NB4 (cell line): ENCODE measurements at places on chromosomes 1 and 21.

DNA sequence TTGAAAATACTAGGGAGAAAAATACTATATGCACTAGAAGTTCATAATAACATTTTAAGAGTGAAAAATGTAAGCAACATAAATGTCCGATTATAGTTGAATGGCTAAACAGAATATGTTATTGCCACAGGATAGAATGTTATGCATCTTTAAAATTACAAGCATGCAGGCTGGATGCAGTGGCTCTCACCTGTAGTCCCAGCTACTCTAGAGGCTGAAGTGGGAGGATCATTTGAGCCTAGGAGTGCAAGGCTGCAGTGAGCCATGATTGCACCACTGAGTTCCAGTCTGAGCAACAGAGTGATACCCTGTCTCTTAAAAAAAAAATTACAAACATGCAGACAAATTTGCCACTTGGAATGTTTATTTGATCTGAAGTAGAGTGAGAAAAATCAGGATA, 3.0 kb upstream of the BATF3 start:
- no peak for DNase-seq

GRCh38 chr1:220281159-220281574, 8.9 kb upstream of the RAB3GAP2 start:
- peak; percentile 39 for DNase-seq

GRCh38 chr1:94716965-94717364, 103.2 kb upstream of the SLC44A3 start:
- peak; percentile 71 for DNase-seq

GRCh38 chr1:28323720-28324119, 5.1 kb upstream of the MED18 start:
- no peak for DNase-seq

GRCh38 chr1:222109836-222110235, 367.9 kb upstream of the DUSP10 start:
- DNase-seq, result no peak

GRCh38 chr21:19343711-19344110, 940.1 kb upstream of the TMPRSS15 start:
- no peak for DNase-seq

- no peak for DNase-seq
These were observed 4.4 kb downstream of the APCS start for GRCh38 chr1:159591981-159592380.

- DNase-seq, result no peak
These were observed 34.2 kb downstream of the NEK2 start for GRCh38 chr1:211641044-211641800.

GRCh38 chr21:38244885-38245869, 11.6 kb upstream of the KCNJ15 start:
- peak; percentile 61 for DNase-seq

- peak; percentile 83 for DNase-seq
These were observed 15.4 kb downstream of the POLR3GL start for GRCh38 chr1:145979746-145980456.

DNA sequence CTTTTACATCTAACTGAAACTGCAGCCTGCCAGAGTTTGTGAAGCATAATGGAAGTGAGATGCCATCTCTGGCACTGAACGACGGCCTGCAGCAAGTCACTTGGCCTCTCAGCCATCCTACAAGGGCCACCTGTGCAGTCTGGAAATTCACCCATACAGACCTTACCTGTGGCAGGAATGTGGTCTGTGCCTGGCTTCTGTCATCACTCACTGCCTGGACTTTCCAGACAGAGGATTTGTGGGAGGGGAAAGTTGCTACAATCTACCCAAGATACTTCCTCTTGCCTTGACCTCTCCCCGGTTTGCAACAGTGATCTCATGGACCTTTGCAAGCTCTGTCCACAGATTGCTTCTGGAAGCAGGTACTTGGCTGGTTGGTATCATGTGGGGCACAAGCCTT, 58.4 kb upstream of the ATP1B1 start:
- DNase-seq, result peak; percentile 49

DNA sequence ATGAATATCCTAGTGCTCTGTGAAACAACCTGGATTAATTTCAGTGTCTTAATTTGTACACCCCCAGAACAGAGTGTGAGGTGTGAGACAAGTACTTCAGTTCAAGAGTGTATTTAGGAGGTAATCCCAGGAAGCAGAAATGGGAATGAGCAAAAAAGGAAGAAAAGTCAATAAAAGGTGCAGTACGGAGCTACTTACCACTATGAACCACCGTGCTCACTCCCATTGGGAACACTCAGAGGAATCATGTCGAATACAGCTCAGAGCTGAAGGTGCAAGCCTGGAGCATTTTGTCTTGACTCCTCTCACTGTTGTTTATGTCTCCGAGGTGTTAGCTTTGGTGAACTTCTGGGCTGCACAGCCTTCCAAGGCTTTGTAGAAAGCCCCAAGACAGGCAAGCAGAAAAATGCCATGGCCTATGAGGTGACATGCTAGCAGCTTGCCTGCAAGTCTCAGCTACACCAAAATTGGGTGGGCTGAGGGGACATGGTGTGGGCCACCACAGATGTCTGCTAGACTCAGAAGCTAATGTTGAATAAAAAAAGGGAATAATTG, 7.4 kb upstream of the SVBP start:
- no peak for DNase-seq

GRCh38 chr1:200483491-200484143, 73.8 kb upstream of the ZNF281 start:
- peak; percentile 78 for DNase-seq

DNA sequence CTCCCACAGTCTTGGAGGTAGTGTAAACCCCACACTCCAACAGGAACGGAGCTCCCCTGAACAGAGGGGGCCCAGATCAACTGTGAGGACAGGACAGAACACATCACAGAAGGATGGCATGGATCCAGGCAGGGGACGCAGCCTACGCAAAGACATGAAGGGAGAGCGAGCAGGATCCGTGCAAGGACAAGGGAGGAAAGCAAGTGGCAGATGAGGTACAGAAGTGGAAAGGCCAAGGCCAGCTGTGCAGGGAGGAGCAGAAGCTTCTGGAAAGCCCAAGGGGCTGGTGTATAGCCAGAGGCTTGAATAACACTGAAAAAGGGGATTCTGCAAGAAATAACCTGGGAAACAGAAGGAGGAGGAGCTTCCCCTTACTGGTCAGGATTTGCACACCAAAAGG, 81.2 kb downstream of the SIPA1L2 start:
- DNase-seq, result no peak

- peak; percentile 54 for DNase-seq
These were observed 119.7 kb downstream of the HHAT start for GRCh38 chr1:210448297-210448892.

DNA sequence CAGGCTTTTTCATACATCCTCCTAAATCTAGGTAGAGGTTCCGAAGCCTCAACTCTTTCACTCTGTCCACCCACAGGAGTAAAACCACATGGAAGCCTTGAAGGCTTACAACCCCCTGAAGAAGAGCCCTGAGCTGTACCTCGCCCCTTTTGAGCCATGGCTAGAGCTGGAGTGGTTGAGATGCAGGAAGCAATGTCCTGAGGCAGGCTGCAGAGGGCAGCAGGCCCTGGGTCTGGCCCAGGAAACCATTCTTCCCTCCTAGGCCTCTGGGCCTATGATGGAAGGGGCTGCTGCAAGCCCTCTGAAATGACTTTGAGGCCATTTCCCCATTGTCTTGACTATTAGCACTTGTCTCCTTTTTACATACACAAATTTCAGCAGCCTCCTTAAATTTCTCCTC, 1503.0 kb downstream of the KCNT2 start:
- no peak for DNase-seq

- DNase-seq, result no peak
These were observed 28.8 kb upstream of the CSF1 start for GRCh38 chr1:109881906-109882287.

GRCh38 chr1:3674100-3675094, 22.1 kb downstream of the TP73 start:
- no peak for DNase-seq

DNA sequence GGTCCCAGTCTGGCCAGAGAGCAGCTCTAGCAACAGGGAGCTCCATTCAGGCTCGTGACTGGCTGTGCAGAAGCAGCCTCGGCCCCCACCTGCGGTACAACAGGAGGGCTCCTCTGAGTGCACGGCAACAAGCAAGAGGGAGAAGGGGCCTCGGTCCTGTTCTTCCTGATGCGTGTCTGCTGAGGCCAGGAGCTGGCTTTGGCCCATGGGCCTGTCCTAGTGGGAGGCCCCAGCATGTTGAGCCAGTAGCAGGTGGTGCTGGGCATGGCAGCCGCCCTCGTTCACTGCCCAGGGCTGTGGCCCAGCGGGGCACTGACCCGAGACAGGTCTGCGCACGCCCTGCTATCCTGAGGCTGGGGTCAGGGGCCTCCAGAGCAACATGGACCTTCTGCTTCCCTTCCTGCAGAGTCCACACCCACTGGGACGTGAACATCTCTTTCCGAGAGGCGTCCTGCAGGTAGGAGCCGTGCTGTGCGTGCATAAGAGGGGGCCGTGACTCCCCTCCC, 7.0 kb downstream of the SAMD11 start:
- DNase-seq, result no peak

GRCh38 chr1:90204780-90205179, 209.9 kb downstream of the ZNF326 start:
- peak; percentile 14 for DNase-seq

- no peak for DNase-seq
These were observed 25.9 kb downstream of the KCNA2 start for GRCh38 chr1:110580244-110580643.
